ENCODE measurements at places on chromosomes 12 and 14. TPM values are rescaled to one million over a fixed set of nuclear protein-coding genes. Genes with fewer than 3 reads are reported as not detected.

Gene COX8C
- not detected for total RNA-seq

Gene CCNK
- total RNA-seq: 9.6 TPM

Gene POLR3B
- 9.2 TPM for total RNA-seq

Gene WIF1
- 0.78 TPM for total RNA-seq

Gene KRT73
- total RNA-seq: not detected

Gene REM2
- total RNA-seq: not detected

- DNase-seq: peak; percentile 31
Measured at GRCh38 chr14:76352639-76353281, 23.2 kb upstream of the ESRRB start.

GRCh38 chr14:56244138-56244789, 126.1 kb downstream of the PELI2 start:
- DNase-seq: no peak

- DNase-seq: no peak
Measured at GRCh38 chr14:92631098-92631497, 117.3 kb downstream of the LGMN start.

GRCh38 chr14:23861666-23862065, 91.9 kb upstream of the DHRS4 start:
- peak; percentile 79 for DNase-seq

DNA sequence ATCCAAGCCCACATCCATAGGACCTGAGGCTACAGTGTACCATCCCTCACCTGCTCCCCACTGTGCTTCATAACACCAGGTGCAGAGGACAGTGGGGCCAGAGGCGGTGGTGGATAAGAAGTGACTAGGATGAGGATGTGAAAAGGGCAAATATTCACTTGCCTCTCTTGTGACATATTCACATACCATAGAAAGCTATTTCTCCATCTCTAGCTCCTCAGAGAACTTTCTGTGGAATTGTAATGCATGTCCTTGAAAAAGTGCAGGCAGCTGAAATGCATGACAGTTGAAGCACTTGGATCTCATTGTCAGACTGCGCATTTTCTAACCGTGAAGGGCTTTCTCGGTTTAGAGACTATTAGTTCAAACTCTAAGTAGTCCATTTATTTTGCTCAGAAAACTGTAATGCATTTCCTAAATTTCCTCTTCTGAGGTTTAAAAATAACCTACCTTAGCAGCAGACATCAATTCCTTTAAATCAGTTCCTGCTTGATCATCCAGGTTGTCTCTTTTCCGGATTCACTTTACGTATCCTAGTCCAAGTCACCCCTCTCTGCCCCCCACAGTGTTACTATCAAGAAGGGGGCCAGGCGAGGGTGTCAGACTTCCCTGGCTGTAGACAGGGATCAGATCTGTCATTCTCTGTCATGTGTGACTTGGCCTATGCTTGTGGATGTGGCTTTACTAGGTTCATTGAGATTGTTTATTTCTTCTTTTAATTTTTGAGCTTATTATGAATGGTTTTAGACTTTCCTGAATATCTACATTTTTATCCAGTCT, 984.0 kb upstream of the TMEM132C start:
- DNase-seq: no peak

GRCh38 chr12:5503774-5504173, 71.9 kb downstream of the NTF3 start:
- DNase-seq: no peak

DNA sequence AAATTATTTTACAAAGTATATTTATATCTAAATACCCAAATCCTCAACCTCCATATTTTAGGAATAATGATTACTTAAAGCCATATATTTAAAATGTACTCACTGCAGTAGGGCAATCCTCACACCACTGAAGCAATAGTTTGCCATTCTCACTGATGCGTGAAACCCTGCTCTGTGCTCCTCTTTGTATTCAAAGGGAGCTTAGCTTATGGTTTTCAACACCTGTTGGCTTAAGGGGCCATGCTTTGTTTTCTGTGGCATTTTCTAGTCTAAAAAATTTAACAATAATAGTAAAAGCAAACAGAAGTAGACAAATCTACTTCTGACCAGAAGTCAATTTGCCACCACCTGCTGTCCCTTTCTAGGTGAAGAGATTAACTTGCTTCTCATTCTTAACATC, 294.6 kb downstream of the FLRT2 start:
- no peak for DNase-seq

GRCh38 chr14:104826189-104826860, 25.4 kb downstream of the ZBTB42 start:
- peak; percentile 94 for DNase-seq

GRCh38 chr14:73311708-73312030, 74.4 kb downstream of the PAPLN start:
- no peak for DNase-seq

DNA sequence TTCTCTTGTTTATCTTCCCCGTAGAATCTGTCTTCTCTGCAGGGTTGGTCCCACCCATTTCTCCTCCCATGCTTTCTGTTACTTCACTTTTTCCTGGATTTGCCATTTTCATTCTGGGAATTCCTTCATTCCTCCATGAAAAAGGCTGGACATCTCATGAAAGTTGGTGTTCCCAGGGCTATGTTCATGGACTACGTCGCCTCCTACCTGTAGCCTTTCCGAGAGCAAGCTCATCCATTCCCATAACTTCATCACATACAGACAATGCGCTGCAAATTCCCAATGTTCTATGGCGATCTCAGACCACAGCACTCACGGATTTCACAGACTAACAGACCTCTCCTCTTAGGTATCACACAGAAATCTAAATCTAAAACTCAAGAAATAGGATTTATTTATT, 217.1 kb downstream of the EXOC5 start:
- no peak for DNase-seq

DNA sequence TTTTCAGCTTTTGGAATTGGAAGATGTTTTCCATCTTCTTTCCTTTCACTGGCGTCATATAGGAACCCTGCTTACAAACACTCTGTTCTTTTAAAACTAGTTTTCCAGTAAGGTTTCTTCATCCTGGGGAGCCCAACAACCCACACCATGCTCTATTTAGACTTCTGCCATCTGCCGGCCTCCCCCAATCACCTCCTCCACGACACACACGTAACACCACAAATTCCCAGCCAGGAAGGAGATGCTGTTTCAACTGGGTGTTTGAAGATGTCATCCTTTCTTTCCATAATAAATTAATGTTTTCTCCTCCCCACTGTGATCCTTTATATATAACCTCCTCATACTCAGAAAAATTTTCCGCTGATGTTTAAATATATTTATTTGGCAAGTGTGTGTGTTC, 231.4 kb upstream of the DDHD1 start:
- DNase-seq: no peak

- DNase-seq: no peak
Measured at GRCh38 chr12:46920499-46920898, 94.7 kb upstream of the SLC38A4 start.
